ENCODE measurements at places on chromosomes 5 and 9.

- no peak for DNase-seq
These were observed 14.1 kb downstream of the FGF1 start for GRCh38 chr5:142671801-142672200.

GRCh38 chr5:154349626-154350264, 96.1 kb upstream of the SAP30L start:
- DNase-seq, result no peak

DNA sequence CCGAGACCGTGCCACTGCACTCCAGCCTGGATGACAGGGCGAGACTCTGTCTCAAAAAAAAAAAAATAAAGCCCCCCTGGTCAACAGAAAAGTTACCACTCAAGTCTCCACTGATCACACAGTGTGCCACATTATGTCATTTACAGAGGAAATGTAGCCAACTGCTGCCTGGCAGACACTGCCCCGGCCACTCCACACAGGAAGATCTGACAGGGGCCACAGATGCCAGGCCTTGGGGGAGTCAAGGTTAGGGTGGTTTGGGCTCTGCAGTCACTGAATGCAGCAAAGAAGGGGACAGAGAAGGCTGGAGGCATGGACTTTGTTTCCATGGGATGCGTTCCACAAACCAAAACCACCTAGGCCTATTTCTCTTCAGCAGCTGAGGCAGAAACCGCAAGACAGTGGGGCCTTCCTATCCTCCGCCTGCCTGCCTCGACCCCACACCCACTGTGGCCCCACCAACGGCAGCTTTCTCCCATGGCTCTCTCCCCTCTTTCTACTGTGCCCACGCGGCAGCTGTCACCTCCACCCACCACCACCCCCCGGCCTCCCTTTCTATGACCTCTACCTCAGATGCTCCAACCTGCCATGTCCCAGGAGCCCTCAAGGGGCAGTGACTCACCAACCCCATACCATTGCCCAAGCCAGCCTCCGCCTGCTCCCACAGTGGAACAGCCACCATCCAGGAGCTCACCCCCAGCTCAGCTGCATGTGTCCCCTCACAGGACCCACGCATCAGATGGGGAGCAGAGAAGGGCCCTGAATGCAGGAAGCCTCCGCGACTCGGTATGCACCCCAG, 12.4 kb downstream of the IPPK start:
- DNase-seq, result no peak

GRCh38 chr9:11871852-11872251, 821.3 kb upstream of the TYRP1 start:
- DNase-seq, result no peak

DNA sequence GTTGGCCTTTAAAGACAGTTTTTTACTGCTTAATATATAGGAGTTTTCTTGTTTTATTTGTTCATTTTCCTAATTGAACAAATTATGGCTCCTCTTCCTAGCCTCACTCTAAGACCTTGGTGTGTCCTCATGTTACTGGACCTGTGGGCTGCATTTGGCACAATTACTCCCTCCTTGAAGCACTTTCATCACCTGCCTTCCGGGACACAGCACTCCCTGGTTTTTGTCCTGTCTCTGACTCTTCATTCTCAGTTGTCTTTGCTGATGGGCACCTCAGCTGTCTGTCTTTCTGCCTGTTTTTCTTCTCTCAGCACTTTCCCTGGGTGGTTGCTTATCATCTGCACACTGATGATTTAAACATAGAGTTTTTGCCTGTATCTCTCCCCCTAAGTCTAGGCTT, 13.6 kb downstream of the GTF3C4 start:
- no peak for DNase-seq

DNA sequence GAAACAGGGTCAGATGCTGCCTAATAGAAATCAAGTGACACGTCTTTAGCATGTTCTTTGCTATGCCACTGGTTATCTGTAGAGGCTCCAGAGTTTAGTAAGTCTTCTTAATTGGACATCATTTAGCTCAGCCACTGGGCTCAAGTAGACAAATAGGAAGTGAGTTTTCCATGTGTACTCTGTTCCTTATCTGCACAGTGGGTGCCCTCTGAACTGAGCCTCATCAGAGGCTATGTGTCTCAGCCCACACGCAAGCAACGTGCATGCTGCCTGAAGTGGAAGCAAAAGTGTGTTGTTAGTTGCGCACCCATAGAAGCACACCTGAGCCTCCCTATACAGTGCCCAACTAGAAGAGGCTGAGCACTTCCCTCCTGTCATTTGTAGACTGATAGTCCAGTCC, 134.7 kb downstream of the SEMA5A start:
- DNase-seq, result no peak

DNA sequence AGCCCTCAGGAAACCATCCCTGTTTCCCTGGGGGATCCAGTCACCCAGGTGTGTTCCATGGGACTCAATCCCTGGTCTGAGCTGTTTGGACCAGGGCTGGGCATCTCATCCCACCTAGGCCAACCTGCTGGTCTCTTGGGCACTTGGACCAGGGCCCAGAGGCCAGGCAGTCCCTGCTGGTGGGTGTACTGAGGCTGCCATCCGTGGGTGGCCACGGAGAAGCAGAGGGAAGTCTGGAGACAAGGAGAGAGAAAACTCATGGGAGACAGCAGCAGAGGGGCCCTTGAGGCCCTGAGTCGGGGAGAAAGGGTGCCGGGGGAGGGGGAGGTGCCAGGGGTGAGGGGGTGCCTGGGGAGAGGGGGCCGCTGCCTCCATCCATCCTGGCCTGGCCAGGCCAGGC, 247.8 kb downstream of the PBX3 start:
- DNase-seq, result no peak
